Metanephros (tissue), 2 donors: ENCODE measurements at places on chromosomes 12 and 14. TPM values are rescaled to one million over a fixed set of nuclear protein-coding genes. Genes with fewer than 3 reads are reported as not detected.

Gene PARP11
- 10.6 TPM for total RNA-seq

Gene ERP27
- total RNA-seq = 14.0 TPM

Gene TAS2R42
- total RNA-seq = not detected

Gene ALX1
- total RNA-seq = 40.2 TPM

Gene SLC2A3
- 150 TPM for total RNA-seq

Gene TMPRSS12
- not detected for total RNA-seq

Gene SMCO2
- 0.18 TPM for total RNA-seq

Gene CACNA1C
- 16.4 TPM for total RNA-seq

Gene LRRK2
- 42.7 TPM for total RNA-seq

Gene CMTM5
- total RNA-seq = 3.7 TPM

Gene C12orf54
- total RNA-seq = not detected

Gene RTN1
- total RNA-seq = 7.9 TPM

Gene ENDOU
- total RNA-seq = not detected

Gene CARMIL3
- 1.9 TPM for total RNA-seq

Gene CD69
- total RNA-seq = 14.5 TPM

Gene LRTM2
- 0.35 TPM for total RNA-seq

Gene TMEM229B
- 2.5 TPM for total RNA-seq

Gene HOXC5
- 4.0 TPM for total RNA-seq

Gene AQP2
- 339 TPM for total RNA-seq

Gene EFS
- 35.5 TPM for total RNA-seq

Gene SLC6A15
- 0.58 TPM for total RNA-seq

Gene GPR68
- 0.64 TPM for total RNA-seq

Gene CCDC175
- 1.5 TPM for total RNA-seq

Gene USP30
- 18.2 TPM for total RNA-seq

Gene SLC38A4
- total RNA-seq = 8.8 TPM

Gene NT5DC3
- 6.1 TPM for total RNA-seq

Gene OR5AU1
- not detected for total RNA-seq

Gene MEG3
- total RNA-seq = 466 TPM

Gene SAMD4A
- total RNA-seq = 31.1 TPM

Gene LTBP2
- 14.4 TPM for total RNA-seq

Gene BIN2
- total RNA-seq = 4.3 TPM

Gene DPY19L2
- 47.2 TPM for total RNA-seq

Gene ACADS
- total RNA-seq = 31.3 TPM

Gene ANAPC7
- 45.5 TPM for total RNA-seq

Gene LUM
- 49.0 TPM for total RNA-seq

Gene SMIM41
- 0.35 TPM for total RNA-seq

Gene RITA1
- total RNA-seq = 12.8 TPM

Gene RERGL
- total RNA-seq = 7.4 TPM
